ENCODE measurements at places on chromosomes 11 and 22.

DNA sequence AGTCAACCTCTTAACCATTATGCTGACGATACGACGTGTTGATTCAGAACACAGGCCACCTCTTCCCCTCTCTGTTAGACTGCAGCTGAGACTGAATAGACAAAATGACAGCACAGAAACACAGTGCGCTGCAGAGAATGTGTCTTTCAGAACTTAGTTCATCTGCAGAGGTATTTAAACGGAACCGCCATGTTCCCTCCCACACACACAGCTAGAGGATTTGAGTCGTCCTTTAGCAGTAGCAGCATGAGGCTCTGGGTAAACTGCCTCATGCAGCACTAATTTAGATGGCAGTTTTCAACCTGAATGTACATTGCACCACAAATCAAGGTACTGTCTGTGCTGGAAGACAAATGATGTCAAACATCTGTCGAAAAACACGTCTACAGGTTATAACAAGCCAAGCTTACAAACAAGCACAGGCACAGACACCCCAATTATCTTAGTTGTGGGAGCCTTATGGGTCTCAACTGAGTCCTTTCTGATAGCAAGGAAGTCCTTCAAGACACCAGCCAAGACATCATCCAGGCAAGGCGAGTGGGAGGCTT is 76.6 kb upstream of the LRRC4C start:
- no peak for DNase-seq

DNA sequence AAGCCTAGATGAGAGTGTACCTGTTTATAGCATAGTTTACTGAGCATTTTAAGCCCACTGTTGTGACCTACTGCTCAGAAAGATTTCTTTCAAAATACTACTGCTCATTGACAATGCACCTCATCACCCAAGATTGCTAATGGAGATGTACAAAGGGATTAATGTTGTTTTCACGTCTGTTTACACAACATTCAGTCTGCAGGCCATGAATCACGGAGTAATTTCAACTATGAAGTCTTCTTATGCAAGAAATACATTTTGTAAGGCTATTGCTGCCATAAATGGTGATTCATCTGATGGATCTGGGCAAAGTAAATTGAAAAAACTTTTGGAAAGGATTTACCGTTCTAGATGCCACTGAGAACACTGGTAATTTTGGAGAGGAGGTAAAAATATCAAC is 112.9 kb downstream of the KIF18A start:
- no peak for DNase-seq

- no peak for DNase-seq
These were observed 71.0 kb downstream of the RPS6KA4 start for GRCh38 chr11:64429970-64430369.

DNA sequence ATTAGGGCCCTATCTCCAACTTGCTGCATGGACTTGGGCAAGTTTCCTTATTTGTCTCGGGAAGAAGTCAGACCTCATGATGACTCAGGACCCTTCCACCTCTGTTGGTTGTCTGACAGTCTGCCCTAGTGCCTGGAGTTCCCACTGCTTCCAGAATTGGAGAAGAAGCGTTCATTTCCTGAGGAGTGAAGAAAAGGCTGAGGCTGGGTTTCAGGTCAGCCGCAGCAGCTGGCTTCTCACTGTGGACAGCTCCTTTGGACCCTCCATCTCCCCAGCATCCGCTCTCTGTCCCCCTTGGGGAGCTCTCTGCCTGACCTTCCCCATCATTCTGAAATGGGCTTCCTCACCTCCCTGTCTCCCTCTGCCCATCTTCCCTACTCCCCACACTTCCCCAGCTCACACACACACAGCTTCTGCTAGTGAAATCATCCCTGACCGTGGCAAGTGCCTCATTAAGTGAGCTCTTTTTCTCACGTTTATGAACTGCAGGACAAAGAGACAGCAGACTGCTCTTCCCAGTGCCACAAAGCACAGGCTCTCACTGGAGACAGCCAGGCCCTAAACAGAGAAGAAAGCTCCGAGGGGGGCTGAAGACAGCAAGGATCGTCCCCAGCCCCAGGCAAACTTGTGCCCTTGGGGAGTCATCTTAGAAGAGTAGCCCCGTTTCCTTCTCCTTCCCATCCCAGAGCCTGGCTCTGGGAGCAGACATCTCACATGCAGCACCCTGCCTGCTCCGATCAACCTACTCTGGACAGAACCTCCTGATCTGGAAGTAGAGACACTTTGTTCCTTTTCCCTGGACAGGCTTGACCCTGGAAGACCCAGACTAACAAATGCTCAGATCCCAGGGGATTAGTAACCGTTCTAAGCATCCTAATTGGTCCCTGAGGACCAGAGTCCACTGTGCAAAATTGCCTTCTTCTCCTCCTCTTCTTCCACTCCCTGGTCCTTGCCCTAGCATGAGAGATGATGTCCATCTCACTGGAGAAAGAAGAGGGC is 157.9 kb downstream of the FEZ1 start:
- peak; percentile 25 for DNase-seq

- DNase-seq: no peak
These were observed 101.7 kb downstream of the ADAMTS15 start for GRCh38 chr11:130550150-130550549.

DNA sequence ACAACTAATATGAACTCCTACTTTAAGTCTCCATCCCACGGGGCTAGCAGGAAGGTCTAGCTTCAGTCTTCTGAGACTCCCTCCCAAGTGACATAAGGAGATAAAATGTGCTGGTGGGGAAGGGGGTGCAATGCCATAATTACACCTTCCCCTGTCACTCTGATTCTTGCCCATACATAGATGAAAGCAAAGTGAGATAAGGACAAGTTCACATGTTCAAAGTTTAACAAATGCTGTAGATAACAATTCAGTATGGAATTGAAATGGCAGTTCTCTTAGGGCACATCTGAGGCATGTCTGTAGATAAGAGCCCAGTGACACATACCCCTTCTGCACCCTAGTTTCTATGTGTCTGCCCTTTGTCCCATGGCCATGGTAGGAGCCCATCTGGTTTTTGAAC is 38.2 kb upstream of the PANX1 start:
- DNase-seq: no peak

DNA sequence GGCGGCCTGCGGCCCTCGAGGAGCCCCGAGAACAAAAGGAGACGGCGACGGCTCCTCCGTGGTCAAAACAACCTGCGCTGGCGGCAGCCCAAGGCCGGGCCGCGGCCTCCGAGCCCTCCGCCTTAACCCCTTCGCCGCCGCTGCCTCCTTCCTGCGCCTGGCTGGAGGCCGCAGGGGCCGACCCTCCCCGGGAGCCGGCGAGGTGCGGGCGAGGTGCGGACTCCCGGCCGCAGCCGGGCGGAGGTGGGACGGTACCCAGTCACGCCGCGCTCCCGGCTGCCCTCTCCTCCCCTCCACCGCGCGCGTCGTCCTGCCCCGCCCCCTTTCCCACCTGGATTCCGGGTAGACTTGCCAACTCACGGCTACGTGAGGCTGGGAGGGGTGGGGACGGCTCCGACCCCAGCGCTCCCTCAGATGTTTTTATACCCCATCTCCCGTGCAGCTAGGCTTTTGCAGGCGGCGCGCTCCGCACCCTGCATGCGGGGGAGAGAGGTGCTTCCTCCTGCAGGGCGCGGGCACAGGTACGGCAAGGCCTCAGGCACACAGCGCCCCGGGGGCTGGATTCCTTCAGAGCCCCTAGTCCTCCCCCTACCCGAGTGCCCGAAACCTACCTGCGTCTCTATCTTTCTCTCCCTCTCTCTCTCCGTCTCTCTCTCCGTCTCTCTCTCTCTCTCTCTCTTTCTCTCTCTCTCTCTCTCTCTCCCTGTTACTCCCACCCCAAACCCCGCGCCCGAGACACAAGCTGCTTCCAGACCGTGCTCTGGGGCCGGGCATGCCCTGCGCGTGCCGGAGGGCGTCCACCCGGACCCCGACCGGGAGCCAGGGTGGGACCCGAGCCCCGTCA is 2.0 kb downstream of the PDGFB start:
- no peak for DNase-seq

- DNase-seq: no peak
These were observed 5.7 kb downstream of the KCNQ1 start for GRCh38 chr11:2450321-2451041.

GRCh38 chr22:36220451-36220921 is 18.8 kb downstream of the APOL2 start:
- DNase-seq: peak; percentile 32

GRCh38 chr11:113332023-113332422 is 17.6 kb downstream of the TTC12 start:
- peak; percentile 34 for DNase-seq

GRCh38 chr22:44091021-44091721 is 67.1 kb downstream of the PARVB start:
- DNase-seq: peak; percentile 21

GRCh38 chr11:45263773-45264172 is 22.4 kb downstream of the SYT13 start:
- DNase-seq: no peak

DNA sequence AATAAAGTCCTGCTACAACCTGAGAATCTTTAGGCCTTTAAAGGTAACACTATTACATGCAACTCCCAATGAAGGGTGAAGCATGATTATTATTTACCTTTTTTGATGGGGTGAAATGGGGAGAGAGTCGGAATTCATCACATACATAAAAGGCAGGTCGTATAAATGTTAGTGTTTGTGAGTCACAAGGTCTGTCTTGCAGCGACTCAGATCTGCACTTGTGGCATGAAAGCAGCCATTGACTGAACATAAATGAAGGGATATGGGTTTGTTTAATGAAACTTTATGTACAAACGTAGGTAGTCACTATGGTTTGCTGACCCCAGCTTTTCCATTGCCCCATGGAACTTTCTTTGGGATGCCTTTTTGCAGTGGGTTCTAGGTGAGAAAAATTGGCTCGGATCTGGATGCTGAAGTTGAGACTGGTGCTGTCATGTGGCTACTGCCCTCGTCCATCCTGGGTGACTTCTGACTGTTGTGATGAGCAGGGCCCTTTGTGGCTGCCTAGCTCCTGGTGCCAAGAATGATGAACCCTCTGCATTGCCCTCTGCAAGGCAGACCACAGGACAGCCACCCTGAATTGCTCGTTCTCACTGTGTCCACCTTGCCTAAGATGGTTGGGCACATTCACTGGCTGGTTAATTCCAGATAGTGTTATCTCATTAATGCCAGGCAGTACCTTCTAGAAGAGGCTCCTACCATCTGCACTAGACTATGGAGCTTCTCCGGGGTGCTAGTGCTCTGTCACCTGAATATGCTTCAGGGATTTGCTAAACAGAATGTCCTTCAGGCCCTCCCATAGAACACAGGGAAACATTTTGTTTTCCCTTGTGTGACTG is 11.3 kb downstream of the GGTLC2 start:
- no peak for DNase-seq

DNA sequence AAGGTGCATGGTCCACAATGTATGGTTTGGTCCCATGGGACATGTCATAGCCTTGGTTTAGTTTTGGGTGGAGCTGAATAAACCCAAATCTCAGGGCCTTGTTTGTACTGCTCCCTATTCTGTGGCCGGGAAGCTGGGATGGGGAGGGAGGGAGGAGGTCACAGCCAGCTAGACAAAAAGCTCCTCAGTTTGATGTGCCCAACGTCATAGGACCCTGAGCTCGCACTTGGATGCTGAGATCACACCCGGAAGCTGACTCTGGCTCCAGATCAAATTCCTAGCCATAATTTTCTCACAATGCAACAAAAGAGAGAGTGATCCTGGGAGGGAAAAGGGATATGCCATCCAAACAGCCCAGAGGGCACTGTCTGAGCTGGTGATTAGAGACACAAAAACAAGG is 1.5 kb downstream of the HSPB2 start:
- DNase-seq: peak; percentile 87

GRCh38 chr11:61189933-61190332 is 13.4 kb upstream of the PGA3 start:
- DNase-seq: no peak

DNA sequence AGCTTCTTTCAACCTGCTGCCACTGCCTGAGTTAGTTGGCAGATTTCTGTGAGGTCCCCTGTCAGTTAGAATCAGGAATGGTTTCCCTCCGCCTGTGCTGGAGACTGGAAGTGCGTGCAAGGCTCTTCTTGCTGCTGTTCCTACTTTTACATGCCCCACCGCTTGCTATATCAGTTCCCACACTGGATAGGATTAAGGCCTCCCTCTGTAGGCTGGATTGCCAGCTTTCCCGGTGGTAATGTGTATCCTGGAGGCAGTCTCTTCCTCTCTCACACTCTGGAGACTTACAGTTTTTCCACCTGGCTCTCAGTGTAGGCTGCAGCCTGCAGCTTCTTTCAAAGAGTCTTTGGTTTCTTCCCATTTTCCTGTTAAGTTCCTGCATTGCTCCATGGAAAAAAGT is 66.5 kb downstream of the ARHGAP42 start:
- no peak for DNase-seq

All from fibroblast of skin of right biceps (primary cell).